ENCODE measurements at places on chromosomes 13 and 19.

DNA sequence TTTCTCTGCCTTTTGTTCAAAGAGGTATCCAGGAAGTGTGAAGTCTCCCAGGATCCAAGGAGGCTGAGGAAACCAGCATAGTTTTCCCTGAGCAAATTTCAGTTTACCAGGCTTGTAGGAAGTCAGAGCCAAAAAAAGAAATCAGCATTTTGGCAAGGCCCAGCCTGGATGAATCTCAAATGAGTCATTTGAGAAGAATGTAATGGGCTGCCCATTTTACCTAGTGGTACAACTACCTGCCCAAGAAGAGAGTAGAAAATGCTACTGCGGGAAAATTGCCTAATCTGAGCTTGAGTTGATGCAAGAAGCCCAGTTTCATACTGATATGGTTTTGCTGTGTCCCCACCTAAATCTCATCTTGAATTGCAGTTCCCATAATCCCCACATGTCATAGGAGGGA, 284.1 kb upstream of the ZNF507 start:
- no peak for DNase-seq

- no peak for DNase-seq
Measured at GRCh38 chr13:24746618-24747247, 17.2 kb upstream of the RNF17 start.

GRCh38 chr19:9151367-9151766, 11.2 kb downstream of the ZNF317 start:
- DNase-seq: no peak

- DNase-seq: peak; percentile 32
Measured at GRCh38 chr13:77918391-77919245, at the start of gene EDNRB. Gene EDNRB (minus strand): TSS chr13:77918831. CDS start chr13:77918573, 258 bp downstream.

- DNase-seq: no peak
Measured at GRCh38 chr19:11196406-11197287, 698 bp downstream of the KANK2 start.

GRCh38 chr19:14562660-14563589, 8.9 kb downstream of the NDUFB7 start:
- DNase-seq: peak; percentile 1

DNA sequence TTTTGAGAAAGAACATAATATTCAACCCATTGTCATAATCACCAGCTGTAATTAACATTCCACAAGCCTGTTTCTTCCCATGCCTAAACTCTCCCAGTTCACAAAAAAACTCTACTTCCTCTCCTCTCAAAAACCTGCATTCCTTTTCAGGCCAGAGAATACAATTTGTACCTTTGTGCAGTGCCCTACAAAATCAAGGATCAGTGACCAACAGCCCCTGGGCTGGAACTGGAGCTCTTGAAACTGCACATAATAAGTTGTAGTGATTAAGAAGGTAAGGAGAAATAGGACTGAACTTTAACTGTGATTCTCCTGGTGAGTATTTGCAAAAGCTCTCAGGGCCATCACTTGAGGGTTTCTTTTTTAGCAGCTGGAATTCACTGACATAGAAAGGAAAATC, 472.7 kb downstream of the RFC3 start:
- DNase-seq: no peak

- no peak for DNase-seq
Measured at GRCh38 chr13:31227870-31228269, 28.1 kb downstream of the B3GLCT start.

DNA sequence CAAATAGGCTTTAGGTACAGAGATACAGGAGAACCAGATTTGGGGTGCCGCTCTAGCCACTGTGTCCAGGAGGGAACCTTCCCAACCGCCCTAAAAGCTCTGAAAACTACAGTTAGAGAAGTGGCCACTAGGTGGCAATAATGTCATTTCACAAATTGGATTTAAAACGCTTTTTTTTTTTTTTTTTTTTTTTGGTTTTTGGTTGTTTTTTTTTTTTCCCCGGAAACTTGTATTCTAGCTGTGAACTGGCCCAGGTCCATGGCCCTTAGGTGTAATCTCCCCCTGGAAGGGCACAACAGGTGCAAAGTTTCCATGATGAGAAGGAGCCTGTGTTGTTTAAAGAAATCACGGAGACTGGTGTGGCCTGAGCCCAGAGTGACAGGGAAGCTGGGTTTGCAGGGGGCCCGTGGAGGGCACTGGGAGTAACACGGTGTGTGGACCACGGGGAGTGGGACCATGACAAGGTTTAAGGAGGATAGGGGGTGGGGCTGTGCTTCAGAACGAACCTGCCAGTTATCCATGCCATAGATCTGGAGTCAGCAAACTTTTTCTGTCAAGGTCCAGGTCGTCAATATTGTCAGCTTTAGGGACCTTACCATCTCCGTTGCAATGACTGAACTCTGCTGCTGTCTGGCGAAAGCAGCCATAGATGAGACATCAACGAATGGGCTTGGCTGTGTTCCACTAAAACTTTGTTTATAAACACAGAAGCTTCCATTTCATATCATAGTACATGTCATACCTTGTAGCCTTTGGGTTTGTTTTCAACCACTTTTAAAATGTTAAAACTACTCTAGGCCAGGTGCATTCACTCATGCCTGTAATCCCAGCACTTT, 10.1 kb downstream of the OR1I1 start:
- DNase-seq: peak; percentile 47

All from pons (tissue), 1 donor.